Breast epithelium (tissue), 4 donors: ENCODE measurements at places on chromosomes 3 and 15. TPM values are rescaled to one million over a fixed set of nuclear protein-coding genes. Genes with fewer than 3 reads are reported as not detected.

DNA sequence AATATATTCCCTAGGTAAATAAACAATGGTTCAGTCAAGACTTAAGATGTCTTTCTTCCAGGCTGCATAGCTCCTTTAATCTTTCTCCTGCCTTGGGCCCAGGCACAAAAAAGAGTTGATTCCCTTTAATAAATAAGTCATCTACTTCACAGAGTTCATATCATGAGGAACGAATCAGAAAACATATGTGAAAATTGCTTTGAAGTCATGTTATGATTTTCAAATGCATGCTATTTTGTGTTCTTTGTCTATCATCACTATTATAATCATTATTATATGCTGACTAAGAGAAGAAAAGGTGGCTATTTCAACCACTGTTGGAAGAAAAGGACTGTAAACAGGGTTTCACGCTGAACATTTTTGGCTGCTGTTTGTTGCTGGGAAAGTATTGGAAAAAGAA, 70.4 kb downstream of the LSAMP start:
- no peak for DNase-seq
- H3K27ac ChIP-seq = no peak overlapping the region
- no peaks in the 10 kb centered on the region for H3K27me3 ChIP-seq
- H3K36me3 ChIP-seq = no peaks in the 10 kb centered on the region
- no peak overlapping the region for H3K4me3 ChIP-seq

DNA sequence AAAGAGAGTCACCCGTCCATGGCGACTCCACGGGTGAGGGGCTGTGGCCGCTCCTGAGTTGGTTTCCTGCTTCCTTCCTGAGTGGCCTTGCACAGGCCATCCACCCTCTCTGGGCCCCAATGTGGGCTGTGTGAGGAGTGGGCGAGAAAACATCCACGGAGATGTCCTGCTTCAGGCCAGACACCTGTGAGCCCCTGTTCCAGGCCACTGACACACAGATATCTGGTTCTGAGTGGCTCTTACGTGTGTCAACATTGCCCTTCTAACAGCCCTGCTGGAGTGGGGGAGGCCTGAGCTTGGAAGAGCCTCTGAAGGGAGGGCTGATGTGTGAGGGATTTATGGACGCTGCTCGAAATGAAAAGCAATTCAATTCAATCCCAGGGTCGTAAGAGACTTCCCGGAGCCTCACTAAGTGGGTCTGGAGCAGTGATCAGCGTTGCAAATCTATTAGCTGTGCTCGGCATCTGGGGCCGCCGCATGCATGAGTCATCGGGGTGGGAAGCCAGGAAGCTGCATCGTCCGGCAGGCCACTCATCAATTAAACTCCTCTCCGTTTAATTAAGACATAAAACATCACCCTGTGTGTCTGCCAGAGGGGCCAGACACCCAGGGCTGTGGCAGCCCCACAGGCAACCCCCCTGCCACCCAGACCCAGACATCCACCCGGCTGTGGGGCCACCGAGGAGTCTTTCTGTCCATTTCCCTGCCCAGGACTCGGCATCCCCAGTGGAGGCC, 20.0 kb upstream of the PRR23E start:
- no peaks in the 10 kb centered on the region for H3K27me3 ChIP-seq
- H3K4me1 ChIP-seq = no peaks in the 10 kb centered on the region
- H3K4me3 ChIP-seq = no peak overlapping the region

Gene SORD
- total RNA-seq = 31.8 TPM

DNA sequence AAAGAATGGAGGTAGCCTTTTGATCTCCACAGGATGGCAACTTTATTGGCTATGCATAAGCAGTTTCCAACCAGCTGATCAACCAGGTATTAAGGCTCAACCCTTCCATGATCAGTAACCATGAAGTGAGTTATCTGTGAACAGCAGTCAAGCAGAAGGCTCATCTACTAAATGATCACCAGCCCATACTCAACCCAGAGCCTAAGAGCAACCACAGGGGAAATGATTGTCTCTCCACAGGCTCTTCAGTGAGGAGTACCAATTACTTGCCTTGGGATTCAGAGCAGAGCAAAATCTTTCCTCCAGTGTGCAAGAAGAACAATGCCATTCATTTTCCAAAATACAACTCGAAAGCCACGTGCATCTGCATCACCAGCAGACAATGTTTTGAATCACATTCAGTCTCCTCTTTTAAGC, 754.8 kb downstream of the ROBO1 start:
- no peaks in the 10 kb centered on the region for H3K4me1 ChIP-seq
- H3K27me3 ChIP-seq = no peaks in the 10 kb centered on the region
- no peak overlapping the region for H3K27ac ChIP-seq
- no peaks in the 10 kb centered on the region for H3K36me3 ChIP-seq
- no peak overlapping the region for H3K4me3 ChIP-seq

Gene MAP4
- 99.0 TPM for total RNA-seq

DNA sequence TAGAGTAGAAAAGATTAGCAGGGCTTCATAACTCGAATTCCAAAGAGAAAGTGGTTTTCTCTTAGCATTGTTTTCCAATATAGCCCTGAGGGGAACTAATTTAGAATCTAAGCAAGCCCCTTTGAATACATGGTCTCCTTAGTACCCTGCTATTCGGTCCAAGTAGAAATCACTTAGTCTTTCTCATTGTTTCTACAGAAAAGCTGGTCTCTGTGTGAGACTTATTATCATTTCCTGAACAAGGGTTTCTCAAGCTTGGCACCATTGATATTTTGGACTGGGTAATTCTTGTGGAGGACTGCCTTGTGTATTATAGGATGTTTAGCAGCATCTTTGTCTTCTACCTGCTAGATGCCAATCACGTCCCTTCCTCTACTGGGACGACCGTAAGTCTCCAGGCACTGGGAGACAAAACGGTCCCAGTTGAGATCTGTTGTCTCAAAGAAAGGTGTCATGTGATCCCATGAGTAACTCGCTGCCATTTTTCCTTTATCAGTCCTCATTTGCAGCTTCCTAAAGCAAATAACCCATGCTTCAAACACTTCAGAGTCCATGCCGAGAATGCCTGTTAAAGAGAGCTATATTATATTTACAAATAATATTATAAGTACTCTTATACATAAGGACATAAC, 230.7 kb upstream of the SLCO3A1 start:
- no peak overlapping the region for H3K27ac ChIP-seq
- H3K4me3 ChIP-seq = no peak overlapping the region
- H3K36me3 ChIP-seq = no peaks in the 10 kb centered on the region
- no peaks in the 10 kb centered on the region for H3K27me3 ChIP-seq

DNA sequence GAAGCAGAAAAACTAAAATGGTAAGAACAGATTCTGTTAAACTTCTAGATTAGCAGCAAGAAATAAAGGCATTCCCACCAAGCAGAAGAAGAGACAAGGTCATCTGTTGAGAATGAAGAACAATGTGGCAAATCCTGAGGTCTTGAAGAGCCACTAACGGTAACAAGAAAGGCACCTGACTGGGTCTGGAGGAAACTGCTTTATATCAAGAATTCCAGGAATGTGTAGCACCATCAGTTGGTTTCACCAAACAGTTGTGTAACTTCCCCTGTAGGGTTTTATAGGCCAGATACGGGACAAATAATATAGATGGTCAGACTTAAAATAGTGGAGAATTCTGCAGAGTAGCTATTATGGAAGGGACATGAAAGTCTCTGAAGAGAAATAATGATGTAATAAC, 57.3 kb downstream of the ACAP2 start:
- H3K27me3 ChIP-seq = no peaks in the 10 kb centered on the region
- no peak overlapping the region for H3K27ac ChIP-seq
- no peaks in the 10 kb centered on the region for H3K4me1 ChIP-seq
- DNase-seq = no peak

DNA sequence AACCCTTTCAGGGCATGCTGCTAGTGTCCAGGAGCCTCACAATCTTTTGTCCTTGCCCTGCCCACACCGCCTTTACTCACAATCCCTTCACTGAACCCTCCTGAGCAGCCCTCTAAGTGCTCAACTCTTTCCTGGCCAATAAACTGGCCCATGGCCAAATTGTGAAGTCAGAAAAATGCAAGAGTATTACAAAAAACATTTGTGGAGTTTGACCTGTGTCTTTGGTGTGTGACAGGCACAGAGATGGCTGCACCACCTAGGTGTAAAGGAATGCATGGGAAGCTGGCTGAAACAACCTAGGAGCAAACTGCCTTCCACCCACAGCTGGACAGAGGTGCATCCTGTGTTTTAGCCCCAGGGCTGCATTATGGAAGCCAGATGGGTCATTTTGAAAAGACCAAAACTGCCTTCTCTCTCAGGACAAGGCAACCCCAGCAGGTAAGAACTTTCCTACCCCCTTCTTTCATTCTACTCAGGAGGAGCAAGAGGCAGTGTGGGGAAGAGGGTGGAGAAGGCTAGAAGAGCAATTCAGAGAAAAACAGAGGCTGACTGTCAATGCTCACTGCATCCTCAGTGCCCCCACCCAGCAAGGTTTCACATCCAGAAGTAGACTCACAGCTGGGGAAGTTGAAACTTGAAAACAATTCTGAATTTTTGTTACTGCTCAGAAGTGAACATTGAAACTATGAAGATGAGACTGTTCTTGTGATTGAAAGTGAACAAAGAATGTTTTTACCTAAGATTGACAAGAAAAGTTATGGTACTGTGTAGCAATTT, 78.6 kb downstream of the TRIM42 start:
- H3K27ac ChIP-seq = no peak overlapping the region
- H3K27me3 ChIP-seq = peaks cover 12% of the 10 kb centered on the region
- H3K4me3 ChIP-seq = no peak overlapping the region
- no peak for DNase-seq
- no peaks in the 10 kb centered on the region for H3K36me3 ChIP-seq

DNA sequence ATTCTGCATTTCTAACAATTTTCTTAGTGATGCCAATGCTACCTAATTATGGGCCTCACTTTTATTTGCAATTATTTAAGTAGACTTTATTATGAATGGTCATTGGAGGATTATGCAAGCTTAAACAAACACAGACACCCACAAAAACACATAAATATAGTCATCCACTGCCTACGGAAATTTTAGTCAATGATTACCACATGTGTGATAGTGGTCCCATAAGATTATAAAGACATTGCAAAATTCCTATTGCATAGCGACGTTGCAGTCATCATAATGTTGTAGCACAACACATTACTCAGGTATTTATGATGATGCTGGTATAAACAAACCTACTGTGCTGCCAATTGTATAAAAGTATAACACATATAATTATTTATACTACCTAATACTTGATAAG, 247.8 kb upstream of the ALCAM start:
- no peaks in the 10 kb centered on the region for H3K27me3 ChIP-seq
- no peak overlapping the region for H3K4me3 ChIP-seq
- no peaks in the 10 kb centered on the region for H3K4me1 ChIP-seq
- H3K36me3 ChIP-seq = no peaks in the 10 kb centered on the region
- no peak for DNase-seq
- no peak overlapping the region for H3K27ac ChIP-seq

DNA sequence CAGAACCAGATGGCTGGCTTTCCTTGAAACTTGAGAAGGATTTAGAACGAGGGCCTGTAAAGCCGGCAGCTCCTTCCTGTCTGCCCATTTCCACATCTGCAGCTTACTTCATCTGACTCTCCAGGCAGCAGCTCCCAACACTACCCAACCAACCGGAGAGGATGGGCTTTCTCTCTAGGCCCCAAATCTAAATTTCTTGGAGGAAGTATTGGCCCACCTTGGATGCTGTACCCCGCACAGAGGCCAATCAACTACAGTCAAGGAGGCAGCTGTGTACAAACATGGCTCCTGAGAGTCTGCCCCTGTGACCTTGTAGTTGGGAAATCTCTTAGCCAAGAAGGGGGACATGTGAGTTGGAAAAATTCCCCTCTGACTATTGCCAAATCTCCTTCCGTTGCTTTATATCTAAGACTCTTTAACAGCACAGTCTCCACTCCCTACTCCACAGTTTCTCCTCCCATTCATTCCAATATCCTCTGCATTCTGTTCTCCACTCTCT, 8.0 kb upstream of the ACAP2 start:
- H3K27ac ChIP-seq = peak overlapping the region; percentile 87
- no peaks in the 10 kb centered on the region for H3K36me3 ChIP-seq
- H3K4me1 ChIP-seq = no peaks in the 10 kb centered on the region
- DNase-seq = no peak
- H3K27me3 ChIP-seq = no peaks in the 10 kb centered on the region

Gene MESP2
- not detected for total RNA-seq

Gene SPESP1
- total RNA-seq = 5.1 TPM

DNA sequence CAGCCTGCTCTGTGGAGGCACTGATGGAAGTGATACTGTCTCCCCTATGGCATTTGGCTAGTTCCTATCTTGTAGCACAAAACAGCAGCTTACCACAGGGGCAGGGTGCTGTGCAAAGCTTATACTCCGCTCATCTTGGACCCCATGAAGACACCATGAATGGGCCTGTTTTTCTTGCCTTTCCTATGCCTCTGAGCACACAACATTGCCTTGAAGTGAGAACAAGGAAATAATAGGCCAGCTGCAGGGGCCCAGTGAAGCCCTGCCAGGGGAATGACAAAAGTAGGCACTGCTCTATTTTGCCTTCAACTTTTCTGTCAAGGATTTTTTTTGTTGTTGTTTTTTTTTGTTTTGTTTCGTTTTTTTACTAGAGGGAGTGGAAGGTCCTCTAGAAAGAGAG, 110.3 kb downstream of the PDE8A start:
- H3K27ac ChIP-seq = no peak overlapping the region
- no peak overlapping the region for H3K4me3 ChIP-seq
- DNase-seq = no peak
- no peaks in the 10 kb centered on the region for H3K36me3 ChIP-seq
- H3K27me3 ChIP-seq = no peaks in the 10 kb centered on the region

GRCh38 chr3:180401226-180401625, 200.7 kb upstream of the TTC14 start:
- H3K27ac ChIP-seq = no peak overlapping the region
- DNase-seq = no peak
- H3K27me3 ChIP-seq = no peaks in the 10 kb centered on the region

DNA sequence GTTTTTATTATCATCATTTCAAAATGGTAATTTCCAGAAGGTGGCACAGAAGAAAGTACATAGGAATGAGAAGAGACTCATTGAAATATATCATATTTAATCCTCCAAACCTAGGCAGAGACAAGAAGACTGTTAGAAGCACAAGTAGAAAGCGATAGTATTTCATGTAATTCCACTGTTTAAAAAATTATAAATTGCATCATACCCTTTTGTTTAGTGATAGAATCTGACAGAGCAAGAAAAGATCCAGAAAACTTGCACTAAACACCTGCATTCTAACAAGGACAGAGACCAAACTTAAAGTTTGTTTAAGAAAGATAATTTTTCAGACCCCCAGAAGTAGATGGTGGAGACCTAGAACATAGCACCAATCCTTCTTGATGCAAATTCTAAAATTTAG, 56.9 kb upstream of the CD96 start:
- H3K27ac ChIP-seq = no peak overlapping the region
- no peak for DNase-seq
- H3K36me3 ChIP-seq = no peaks in the 10 kb centered on the region
- no peaks in the 10 kb centered on the region for H3K27me3 ChIP-seq
- no peaks in the 10 kb centered on the region for H3K4me1 ChIP-seq
- H3K4me3 ChIP-seq = no peak overlapping the region

DNA sequence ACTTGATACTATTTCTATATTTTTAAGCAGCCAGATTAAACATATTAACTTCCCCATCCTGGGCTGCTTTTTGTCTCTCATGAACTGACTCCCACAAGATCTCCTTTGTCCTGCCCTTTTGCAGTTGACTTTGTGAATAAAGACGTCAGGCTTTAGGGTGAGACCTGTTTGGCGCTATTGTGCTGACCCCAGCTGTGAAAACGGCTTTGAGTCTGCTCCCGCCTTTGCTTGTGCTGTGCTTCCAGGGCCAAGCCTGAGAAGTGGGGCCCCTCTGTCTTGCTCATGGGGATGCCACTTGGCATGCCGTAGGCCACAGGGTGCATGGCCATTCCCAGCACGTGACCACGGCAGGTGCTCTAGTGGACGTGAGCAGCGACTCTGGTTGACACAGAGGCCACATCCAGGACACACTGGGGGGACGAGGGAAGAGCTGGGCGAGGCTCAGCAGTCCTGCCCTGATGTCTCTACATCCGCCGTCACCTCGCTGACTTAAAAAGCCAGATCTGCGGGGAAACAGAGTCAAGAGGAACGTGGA, 268.9 kb upstream of the LYSMD4 start:
- H3K4me1 ChIP-seq = peaks cover 4% of the 10 kb centered on the region
- no peaks in the 10 kb centered on the region for H3K27me3 ChIP-seq
- no peak overlapping the region for H3K27ac ChIP-seq
- DNase-seq = no peak
